ENCODE measurements at places on chromosomes 5 and 9.

GRCh38 chr5:107365320-107366109, 305.2 kb downstream of the EFNA5 start:
- DNase-seq = no peak

GRCh38 chr5:92836855-92837755, 743.9 kb downstream of the NR2F1-AS1 start:
- DNase-seq = no peak

- no peak for DNase-seq
Measured at GRCh38 chr5:81629986-81630385, 120.9 kb downstream of the SSBP2 start.

- DNase-seq = no peak
Measured at GRCh38 chr9:136363949-136364748, 605 bp upstream of the DNLZ start.
